ENCODE measurements at places on chromosomes 6 and 20.

DNA sequence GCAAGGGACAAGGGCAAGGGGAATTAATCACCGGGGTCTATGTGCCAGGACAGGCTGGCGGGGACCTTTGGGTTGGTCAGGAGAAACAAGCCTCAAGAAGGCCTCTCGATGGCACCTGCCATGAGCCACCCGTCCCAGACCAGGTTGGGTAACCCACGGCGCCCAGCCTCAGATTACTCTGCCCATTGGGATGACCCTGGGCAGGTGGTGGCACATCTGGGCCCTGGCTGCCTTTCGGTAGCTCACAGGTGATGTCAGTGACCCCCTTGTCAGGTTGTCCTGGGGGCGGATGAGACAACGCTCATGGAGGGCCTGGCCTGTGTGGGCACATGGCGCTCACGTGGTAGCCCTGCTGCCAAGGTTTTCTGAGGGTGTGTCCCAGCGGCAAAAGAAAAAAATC, 152.2 kb downstream of the SYCP2 start:
- DNase-seq, result no peak

DNA sequence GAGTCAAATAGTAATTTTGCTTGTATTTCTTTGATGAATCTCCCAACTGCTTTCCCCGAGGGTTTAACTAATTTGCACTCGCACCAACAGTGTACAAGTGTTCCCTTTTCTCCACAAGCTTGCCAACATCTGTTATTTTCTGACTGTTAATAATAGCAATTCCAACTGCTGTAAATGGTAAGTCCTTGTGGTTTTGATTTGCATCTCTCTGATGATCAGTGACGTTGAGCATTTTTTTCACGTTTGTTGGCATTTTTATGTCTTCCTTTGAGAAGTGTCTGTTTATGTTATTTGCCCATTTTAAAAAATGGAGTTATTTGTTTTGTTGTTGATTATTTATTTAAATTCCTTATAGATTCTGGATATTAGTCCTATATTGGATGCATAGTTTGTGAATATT, 399.8 kb upstream of the MAN1A1 start:
- no peak for DNase-seq

- DNase-seq, result no peak
Measured at GRCh38 chr6:136317021-136317694, 27.5 kb upstream of the BCLAF1 start.

DNA sequence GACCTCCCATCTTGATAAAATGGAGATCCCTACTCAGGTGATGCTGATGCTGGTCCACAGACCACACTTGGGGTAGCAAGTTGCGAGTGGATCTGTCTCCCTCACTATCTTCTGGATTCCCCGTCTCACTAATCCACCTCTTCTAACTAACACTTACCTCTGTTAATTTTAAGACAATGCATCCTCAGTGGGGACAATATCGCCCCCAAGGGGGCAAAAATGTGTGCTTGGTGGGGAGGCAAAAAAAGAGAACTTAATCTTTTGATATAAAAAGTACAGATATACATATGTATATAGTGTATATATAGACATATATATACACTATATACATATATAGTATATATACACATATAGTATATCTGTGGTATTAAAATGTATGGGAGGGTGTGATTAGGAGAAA, 4.3 kb downstream of the LRFN2 start:
- no peak for DNase-seq

DNA sequence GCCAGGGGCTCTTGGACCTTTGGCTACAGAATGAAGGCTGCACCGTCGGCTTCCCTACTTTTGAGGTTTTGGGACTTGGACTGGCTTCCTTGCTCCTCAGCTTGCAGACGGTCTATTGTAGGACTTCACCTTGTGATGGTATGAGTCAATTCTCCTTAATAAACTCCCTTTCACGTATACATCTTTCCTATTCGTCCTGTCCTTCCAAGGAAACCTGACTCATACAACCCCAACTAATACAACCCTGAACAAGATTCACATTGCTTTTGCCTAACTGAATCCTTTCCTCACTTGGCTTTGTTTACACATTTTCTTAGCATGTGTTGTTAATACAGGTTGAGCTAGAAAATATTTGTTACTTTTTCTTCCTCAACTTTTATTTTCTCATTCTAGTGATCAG, 21.9 kb downstream of the TBXT start:
- DNase-seq, result no peak

DNA sequence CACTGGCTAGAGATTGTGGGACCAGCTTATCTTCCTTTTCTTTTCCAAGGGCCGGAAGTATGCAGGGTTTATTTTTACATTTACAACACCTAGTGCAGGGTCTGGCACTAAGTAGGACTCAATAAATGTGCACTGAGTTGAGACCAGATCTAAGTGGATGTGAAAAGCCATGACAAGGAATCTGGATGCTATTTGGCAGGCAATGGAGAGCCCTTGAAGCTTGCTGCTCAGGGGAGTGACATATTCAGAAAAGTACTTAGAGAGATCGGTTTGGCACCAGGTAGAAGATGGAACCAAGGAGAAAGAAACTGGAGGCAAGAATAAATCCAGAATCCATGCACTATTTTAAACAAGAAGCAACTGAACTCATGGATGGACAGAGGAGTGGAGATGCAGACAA, 815.8 kb downstream of the MAFB start:
- no peak for DNase-seq

GRCh38 chr6:34138914-34139510, 6.9 kb downstream of the GRM4 start:
- no peak for DNase-seq

DNA sequence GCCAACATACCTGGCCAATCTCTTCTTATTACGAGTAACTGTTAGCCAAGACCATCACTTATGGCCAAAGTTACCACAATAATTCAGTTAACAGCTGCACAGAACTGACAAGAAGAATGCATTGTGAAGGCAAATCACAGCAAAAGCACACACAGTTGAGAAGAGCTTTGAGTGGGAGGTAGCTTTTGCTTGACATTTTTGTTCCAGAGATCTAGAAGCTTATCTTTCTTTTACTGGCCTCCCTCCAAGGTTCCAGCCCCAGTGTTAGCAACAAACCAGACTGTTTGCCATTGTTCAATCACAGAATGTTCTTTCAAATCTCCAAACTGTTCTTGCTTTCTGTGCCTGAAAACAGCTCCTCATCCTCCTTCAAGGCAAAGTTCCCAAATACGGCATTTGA, 35.9 kb upstream of the IRAK1BP1 start:
- no peak for DNase-seq

GRCh38 chr6:73969971-73970970, 274.3 kb downstream of the CD109 start:
- DNase-seq, result no peak

DNA sequence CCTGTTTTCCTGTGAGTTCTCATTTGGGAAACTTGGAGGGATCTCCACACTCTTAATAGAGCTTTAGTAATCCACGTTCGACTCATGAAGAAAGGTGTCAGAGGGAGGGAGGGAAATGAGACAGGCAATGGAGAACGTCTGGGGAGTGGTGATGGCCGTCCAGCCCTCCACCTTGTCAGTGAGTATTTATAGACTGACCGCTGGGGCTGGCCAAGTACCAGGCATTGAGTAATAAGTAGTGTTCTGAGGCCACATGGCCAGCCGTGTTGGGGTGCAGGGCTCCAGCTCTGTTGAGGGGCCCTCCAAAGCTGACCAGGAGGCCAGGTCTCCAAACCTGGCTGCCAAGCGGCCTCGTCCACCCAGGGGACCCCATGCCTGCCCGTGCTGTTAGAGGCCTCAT, 11.3 kb upstream of the DSN1 start:
- DNase-seq, result peak; percentile 70

- peak; percentile 46 for DNase-seq
Measured at GRCh38 chr20:49186535-49187329, 1.4 kb downstream of the STAU1 start.

- DNase-seq, result no peak
Measured at GRCh38 chr6:22017766-22018165, 279.1 kb downstream of the PRL start.

DNA sequence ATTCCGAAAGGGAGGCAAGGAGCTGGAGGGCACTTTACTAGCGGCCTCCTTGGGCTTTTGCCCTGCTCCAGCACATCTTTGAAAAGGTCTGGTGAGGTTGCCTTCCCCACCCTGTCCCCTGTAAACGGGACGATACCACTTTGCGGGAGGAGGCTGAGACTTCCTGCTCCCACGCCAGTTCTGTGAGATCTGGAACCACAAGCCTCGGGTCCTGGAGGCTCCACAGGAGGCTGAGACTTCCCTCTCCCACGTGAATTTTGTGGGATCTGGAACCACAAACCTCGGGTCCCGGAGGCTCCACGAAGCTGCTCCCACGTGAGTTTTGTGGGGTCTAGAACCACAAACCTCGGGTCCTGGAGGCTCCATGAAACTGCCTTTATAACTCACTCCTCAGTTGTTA, 209.3 kb downstream of the DLL1 start:
- no peak for DNase-seq

DNA sequence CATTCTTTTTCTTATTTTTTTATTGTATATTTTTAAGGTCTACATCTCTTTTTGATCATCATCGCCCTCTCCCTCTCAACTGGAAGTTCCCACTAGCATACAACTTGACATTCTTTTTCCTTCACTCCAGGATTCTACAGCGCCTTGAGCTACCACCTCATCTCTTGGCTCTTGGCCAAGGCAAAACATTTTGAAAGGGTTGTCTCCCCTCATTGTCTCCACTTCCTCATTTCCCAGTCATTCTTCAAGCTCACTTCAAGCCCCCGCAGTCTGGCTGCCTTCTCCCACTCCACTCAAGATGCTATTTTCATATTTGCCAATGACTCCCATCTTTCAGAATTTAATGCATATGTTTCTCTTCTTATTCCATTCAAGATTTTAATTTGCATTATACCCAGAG, 63.0 kb downstream of the OPN5 start:
- DNase-seq, result no peak

DNA sequence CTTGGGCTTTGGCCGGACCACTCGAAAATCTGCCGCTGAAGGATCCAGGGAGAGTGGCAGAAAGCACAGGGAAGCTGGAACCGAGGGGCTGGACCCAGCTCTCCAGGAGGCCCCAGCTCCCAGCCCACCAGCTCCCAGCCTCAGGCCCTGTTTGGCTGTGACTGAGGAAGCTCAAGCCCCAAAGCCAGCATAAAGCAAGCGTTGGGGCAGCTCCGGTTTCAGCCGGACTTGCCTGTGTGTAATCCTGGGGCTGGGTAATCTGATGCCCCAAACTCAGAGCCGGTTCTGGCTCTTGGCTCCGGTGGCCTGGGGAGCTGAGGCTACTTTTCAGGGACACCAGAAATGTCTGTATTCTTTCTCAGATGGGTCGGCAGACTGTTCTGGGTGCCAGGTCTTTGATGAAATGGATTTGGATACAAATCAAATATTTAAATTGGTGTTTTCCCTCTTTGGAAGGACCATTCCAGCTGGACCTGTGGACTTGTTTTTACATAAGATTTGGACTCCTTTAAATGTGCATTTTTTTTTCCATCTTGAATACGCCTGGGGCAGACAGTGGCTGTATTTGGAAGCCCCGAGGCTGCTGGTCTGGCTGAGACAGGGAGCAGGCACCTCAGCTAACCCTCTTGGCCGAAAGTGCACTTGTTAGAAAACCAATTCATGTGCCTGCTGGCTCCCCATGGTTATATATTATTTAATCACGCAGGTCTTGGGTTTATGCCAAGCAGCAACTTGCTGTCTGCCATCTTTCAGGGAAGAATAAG, 29.7 kb downstream of the RPP40 start:
- DNase-seq, result peak; percentile 40

DNA sequence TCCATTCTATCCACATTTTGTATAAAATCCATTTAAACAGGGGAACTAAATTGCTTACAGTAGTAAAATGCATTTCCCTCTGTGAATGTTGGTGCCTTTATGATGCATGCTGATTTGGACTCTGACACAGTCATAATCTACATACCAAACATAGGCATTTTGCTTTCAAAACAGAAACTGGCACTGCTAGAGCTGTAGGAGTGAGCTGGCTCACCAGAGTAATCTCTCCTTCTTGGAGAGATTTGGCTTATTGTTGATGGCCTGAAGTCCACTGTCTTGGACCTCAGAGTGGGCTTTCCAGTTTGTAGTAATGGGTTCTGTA, 363.2 kb upstream of the FLRT3 start:
- DNase-seq, result no peak

DNA sequence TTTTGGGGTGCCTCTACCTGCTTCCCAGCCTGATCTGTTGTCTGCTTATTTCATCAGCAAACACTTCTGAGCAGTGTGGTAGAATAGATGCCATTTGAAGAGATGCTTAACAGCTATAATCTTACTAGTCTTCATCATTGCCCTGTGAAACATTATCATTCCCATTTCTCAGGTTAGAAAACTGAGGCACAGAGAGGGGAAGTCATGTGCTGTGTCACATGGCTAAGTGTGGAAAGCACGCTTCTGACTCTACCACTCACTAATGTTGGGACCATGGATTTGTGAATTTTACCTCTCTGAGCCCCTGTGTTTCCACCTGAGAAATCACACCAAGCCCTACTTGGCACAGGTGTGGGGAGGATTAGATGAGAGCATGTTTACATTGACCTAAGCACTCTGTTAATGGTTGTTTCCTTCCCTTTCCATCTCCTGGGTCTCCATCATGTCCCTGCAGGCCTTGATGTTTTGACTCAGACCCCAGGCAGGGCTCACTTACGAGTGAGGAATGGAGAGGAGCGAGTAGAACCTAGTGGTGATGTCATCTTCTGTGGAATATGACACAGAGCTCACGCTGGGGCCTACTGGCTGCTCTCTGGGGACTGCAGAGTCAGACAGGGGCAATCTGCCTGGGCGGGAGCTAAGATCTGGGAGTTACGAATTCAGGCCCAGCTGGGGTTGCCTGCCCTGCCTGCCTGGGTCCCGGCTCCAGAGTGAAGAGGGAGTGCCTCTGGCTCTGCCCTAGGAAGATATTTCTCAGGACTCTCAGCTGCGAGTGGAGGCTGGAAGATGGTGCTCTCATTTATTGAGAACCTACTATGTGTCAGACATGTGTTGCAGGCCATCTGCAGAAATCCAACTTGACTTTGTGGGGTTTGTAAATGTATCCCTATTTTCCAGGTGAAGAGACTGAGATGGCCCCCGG, 64.3 kb downstream of the CDH22 start:
- DNase-seq, result no peak

GRCh38 chr6:31651602-31652191, 764 bp downstream of the BAG6 start:
- DNase-seq, result no peak

DNA sequence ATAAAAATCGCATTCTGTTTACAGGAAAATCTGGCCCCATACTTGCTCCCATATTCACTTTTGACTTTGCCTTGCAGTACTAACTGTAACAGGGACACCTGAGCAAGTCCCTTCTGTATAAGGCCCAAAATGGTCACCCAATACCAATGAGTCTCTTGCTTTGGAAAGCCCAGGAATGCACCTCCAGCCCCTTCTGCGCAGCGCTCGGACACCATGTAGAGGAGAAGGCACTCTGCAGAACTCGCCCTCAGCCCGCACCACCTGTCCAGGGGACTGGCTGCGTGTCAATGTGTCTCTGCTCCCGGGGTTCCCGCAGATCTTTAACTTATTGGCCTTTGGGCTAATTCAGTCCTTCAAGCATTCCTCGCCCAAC, 746 bp upstream of the PRND start:
- DNase-seq, result no peak

GRCh38 chr6:125789167-125789566, 1.6 kb upstream of the NCOA7 start:
- DNase-seq, result peak; percentile 50

DNA sequence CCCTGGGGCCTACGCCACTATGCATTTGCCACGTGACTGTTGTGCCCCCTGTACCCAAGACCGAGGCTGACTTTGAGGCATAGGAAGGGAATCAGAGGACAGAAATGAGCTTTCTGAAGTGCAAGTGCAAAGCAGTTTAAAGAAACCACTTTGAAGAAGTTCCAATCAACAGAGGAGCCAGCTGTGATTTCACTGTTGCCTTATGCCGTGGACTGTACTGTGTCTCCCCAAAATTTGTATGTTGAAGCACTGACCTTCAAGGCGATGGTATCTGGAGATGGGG, 111.1 kb downstream of the JPH2 start:
- DNase-seq, result no peak

All from left ventricle myocardium superior (tissue), 1 donor.